CD4-positive, alpha-beta T cell treated with Interleukin-1 beta for 1 hour (primary cell): ENCODE measurements at places on chromosomes 3 and 15.

DNA sequence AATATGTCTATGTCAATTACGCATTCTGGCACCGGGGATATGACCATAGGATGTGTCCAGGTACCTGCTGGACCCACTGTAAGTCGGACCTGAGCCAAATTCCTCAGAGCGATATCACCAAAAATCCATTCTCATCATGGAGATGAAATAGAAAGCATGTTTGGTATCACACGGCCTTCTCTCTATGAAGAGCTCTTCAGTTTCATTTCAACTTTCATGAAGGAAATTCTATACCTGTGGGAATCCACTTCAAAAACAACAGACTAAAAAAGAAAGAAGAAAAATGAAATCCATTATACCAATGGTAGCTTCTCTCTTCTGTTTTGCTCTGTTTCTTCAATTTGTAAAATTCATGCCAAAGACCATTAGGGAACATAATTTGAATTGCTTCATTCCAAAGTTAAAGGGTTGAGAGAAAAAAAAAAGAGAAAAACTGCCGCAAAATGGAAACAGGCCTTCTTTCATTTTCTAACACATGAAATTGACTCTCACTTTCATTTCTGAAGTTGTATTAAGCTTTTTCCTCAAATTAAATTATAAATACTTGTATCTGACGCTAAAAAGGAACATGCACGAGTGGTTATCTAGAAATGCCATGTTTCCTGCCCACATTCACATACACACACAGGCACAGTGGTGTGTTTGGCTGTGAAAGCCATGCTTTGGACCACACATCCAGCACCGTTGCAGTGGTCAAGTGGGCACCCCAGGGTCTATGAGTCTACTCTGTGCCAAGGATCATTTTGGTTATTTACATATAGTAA is 46.9 kb upstream of the DIPK2A start:
- DNase-seq: no peak

- no peak for DNase-seq
Observed at GRCh38 chr15:62051166-62051565, 9.1 kb downstream of the VPS13C start.

- DNase-seq: no peak
Observed at GRCh38 chr3:103495186-103495585, 1060.4 kb downstream of the ZPLD1 start.

DNA sequence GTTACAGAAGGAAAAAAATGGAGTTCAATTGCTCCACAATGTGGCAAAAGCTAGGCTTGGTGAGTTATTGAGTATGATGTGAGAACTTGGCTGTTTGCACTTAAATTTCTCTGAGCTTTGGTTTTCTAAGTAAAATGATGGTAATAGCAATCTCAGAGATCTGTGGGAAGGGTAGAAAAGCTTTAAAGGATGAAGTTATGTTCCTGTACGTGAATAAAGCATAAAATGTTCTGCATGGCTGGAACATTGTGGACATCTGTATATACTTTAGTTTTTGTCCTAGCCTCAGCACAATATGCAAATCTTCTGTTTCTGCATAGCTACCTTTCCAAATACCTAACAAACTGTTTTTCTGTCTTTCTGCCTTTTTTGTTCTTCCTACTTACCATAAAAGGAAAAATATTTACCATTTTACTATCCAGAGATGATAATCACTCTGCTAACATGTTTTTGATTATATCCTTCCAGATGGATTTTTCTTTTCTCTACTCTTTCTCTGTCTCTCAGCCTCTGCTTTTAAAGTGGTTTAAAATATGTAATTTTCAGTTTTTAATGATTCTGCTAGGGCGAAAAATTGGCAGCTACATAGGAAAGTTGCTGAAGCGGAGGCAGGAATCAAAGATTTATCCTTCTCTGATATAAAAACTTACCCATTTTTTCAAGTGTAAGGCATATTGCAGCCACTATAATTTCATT is 188.1 kb downstream of the FNDC3B start:
- no peak for DNase-seq

DNA sequence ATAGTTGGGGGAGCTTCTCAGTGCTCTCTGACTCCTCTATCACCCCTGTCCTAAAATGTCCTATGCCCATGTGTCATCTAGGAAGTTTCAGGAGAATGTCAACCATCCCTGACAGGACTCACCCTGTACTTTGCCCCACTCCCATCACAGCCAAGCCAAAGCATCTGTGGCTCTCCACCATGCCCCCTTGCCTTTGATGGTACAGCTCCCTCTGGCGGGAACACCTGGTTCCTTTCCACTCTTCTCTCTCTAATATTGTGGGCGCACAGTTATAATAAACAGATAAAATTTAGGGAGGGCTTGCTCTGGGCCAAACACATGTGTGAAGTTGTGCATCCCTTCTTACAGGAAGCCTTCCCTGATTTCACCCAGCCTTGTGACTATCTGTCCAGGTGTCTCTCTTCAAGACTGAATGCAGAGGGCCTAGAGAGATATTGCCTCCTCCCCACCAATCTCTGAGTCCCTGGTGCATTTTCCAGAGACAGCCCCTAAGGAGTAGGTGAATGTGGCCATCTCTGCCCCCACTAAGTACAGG is 62.8 kb downstream of the ISG20 start:
- peak; percentile 29 for DNase-seq
